ENCODE measurements at places on chromosomes 16 and 17.

DNA sequence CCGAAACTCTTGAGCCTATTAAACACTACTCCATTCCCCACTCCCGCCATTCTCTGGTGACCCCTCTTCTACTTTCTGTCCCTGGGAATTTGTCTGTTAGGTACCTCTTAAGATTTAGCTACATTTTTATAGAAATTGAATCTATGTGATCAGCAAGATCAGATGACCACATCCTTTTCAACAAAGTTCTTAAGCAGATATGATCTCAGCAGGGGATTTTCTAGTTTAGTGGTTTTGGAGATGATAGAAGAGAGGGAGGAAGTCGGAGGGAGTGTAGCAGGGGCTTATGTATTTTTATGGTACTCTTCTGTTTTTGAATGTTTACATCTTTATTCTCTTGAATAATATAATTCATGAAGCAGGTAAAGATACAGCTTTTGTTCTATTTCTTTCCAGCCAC lies 40.8 kb downstream of the RPA1 start:
- no peak for DNase-seq

- no peak for DNase-seq
These were observed 27.5 kb downstream of the TEX14 start for GRCh38 chr17:58664302-58664701.

- DNase-seq = no peak
These were observed 80.9 kb downstream of the DNAH17 start for GRCh38 chr17:78496311-78496710.

DNA sequence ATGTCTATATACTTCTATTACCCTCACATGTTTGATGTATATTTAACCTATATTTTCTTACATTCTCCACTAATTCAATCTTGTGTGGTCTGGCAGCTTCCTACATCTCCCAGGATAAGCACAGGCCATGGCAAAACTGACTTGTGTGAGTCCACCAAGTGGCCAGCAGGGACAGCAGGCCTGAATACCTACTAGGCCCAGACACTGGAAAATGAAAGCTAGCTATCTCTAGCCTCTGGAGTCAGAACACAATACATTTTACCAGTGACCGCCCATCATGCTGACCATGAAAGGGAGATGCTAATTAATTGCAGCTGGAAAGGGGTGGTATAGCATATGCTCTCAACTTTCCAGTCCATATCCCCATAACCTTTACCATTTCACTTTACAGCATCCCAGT lies 132.3 kb downstream of the PCTP start:
- no peak for DNase-seq

DNA sequence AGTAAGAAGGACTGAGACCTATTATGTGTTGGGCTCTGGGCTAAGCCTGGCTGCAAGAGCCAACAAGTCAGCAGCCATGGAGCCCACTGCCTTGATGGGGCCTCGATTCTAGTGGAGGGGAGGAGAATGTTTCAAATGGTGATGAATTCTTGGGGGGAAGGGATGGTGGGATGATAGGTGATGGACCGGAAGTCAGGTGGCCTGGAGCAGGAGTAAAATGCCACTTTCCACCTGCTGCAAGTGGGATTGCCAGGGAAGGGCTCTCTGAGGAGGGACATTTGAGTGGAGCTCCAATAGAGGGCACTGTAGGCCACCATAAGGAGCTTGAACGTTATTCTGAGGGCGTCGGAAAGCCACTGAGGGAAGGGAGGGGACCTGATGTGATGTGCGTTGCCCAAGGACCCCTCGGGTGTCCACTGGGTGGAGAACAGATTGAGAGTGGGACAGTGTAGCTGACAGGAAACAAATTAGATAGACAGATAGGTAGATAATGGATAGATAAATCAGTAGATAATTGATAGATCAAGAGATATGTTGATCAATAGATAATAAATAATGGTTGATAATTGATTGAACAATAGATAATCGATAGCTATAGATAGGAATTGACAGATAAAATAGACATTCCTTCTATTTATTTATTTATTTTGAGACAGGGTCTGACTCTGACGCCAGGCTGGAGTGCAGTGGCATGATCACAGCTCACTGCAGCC lies 18.2 kb upstream of the NXPH3 start:
- DNase-seq = peak; percentile 64

- no peak for DNase-seq
These were observed 997 bp downstream of the ACADVL start for GRCh38 chr17:7220593-7221277.

DNA sequence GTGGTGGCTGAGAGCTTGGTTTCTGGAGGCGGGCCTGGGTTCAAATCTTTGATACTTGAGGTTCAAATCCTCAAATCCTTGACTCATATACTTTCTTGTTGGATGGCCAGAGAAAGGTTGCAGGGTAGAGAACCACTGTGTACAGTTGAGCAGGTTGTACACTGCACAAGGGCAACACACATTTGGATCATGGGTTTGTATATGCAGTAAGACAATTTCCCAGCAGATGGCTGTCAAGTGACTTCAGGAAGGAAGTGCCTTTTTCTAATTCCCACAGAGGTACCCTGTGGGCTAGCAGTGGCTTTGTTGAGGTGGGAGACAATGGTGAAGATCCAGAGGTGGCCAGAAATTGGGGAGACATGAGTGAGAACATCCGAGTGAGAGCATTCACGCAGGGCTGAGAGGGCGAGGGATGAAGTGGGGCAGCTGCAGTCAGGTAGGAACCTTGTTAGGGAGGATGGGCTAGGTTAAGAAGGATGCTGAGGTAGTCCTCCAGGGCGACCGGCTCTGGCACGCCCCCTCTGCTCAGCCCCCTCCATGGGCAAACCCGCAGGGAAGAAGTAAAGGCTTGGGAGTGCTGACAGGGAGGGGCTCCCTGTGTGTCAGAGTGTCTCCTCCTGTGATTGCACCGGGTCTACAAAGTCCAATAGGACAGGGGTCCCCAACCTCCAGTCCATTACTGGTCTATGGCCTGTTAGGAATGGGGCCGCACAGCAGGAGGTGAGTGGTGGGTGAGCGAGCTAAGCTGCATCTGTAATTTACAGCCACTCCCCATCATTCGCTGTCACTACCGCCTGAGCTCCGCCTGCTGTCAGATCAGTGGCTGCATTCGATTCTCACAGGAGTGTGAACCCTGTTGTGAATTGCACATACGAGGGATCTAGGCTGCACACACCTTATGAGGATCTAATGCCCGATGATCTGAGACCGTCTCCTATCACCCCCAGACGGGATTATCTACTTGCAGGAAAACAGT lies 2.7 kb downstream of the C16orf89 start:
- DNase-seq = no peak

- DNase-seq = no peak
These were observed 21.2 kb upstream of the SP6 start for GRCh38 chr17:47872019-47872650.

DNA sequence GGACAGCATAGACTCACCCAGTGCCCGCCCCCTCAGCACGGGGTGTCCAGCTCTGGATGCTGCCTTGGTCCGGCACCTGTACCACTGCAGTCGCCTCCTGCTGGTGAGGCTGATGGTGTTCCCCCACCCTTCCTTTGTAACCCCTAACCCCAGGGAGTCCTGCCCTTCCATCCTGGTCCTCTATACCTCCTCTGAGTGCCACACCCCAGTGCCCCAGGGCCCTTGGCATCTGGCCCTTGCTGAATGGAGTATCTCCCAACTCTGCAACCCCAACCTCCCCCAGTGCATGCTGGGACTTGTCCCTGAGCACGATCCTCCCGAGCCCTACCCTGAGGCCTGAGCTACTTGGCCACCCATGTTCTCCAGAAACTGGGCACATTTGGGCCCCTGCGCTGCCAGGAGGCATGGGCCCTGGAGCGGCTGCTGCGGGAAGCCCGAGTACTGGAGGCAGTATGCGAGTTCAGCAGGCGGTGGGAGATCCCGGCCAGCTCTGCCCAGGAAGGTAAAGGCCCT lies 15.8 kb downstream of the RIPOR1 start:
- no peak for DNase-seq

DNA sequence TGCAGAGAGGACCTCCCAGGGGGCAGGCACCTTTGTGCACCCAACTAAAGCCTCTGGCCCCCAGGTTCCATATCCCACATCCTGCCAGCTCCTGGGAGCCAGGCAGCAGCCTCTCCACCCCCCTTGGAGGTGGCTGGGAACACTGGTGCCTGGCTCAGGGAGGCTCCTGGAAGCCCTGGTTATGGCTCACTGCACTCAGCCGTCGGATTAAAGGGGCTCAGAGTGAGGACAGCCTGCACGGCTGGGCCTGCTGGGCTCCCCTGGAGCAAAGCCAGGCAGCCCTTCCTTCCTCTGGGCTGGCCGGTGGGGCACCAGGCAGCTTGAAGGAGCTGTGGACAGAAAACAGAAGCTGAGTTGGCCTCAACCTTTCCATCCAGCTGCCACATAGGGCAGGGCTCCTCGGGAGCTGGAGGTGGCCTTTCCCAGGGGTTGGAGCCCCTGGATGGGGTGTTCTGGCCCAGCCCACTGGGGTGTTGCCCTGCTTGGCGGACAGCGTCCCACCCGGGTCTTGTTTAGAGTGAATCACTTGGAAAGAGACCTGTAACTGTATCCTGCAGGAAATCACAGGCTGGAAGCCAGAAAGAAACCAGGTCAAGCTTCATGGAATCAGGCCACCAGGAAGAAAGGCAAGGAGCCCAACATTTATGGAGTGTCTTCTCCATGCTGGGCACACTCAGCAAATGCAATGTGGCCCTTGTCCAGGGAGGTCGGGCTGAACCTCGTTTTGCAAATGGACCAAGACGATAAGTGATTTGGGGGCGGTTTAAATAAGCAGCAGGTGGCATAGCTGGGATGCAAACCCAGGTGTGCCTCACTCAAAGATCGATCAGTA lies 253.3 kb downstream of the SOX9 start:
- peak; percentile 76 for DNase-seq

DNA sequence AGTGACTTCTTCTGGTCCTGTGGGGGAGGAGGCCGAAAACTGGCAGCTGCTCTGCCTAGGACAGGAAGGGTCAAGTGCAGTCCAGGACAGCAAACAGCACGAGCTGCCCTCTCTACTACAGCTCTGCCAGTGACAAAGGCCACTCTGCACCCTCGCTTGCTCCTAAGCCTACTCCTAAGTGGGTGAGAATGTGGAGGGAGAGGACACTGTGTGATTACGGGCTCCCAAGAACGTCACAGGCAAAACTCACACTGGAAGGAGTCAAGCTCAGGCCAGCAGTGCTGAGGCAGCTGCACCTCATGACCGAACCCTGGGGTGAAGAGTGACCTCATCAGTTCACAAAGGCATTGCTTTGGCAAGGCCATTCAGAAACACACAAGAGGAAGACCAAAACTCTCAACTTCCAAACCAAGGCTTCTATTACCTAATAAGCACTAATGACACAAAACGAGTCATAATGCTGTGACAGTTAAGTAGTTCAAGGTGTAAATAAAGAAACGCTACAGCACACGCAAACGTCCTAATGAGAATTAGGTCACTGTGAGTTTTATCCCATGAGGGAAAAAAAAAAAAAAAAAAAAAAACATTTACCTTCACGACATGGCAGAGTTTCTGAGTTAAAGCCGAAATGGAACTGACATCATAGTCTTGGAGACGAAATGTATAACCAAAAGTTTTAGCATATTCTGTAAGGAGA lies 35.1 kb downstream of the MARF1 start:
- peak; percentile 20 for DNase-seq

DNA sequence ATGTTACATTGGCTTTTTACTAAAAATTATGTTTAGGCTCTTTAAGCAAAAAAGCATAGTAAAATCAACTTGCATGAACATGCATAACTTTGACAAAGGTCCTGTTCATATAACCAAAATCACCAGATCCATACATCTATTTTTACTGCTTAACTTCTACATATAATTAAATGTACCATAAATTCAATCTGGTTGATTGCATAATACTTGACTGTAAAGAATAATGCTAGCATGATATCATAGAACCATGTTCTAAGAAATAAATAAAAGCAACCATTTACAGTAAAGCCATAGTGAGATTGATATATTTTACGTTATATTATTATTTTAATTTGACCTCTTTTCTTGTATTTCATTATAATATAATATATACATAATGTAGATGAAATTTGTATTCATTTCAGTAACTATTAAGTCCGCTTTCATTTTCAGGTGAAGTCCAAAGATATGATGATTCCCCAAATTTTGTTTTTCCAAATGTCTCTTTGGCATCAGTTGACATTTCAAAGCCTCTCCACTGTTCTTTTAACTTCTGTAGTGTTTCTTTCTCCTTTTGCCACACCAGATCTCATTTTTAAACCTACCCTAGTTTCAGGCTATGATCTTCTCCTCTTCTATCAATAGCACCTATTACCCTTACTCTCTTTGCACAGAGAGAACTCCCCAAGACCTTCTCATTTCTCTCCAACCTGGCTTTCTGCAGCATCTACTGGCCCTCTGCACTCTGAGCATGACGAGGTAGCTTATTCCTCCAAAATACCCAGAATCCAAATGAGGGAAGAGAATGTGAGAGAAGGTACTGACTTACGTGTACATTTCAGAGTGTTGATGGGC lies 1.8 kb downstream of the APOH start:
- no peak for DNase-seq

GRCh38 chr17:41869426-41869825 lies 4.2 kb upstream of the KLHL11 start:
- peak; percentile 18 for DNase-seq

DNA sequence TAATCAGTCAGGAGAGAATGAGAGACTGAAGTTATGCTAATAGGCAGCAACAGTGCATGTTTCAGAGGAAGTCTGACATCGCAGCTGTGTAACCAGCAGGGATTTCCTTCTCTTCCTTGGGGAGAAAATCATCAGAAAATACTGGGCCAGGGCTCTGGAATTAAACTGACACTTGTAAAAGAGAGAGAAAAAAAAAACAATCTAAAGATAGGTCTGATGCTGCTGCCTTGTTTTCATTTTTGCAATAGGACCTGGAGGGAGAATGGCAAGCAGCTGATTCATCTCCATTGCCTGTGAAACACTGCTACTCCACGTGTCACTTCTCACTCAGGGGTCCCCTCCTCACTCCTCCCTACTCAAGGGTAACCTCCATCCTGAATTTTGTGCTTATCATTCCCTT lies 17.7 kb upstream of the CORO6 start:
- no peak for DNase-seq

DNA sequence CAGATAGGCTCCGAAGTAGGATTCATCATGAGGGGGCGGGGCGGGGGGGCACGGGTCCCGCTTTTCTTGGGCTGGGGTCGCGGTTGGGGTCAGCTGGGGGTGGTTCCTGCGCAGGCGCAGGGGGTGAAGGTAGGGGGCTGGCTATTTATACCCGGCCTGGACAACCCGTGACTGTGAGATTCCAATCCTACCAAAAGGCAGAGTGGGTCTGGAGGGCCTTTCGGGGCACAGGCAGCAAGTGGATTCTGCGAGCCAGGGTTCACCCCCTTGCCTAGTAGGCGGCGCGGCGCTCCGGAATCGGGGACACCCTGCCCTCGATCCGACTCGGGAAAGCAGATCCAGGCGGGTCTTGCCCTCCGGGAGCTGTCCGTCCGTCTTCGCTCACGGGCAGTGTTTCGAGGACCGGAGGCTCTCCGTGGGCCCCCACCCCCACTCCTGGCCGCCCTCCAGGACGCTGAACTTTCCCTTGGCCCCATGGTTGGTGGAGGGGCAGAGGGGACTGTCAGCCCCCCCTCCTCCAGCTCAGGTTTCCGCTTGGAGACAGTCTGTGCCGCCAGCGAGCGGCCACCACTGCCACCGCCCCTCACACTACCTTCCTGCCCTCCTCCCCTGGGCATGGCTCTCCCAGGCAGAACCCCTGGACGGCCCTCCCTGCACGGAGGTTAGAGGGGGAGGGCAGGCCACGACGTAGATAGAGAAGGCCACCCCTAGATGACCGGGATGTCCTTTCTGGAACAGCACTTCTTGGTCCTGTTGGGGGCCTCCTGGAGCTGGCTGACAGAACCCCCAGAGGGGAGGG lies 634 bp downstream of the SLC2A4 start:
- DNase-seq = peak; percentile 65
